ENCODE measurements at places on chromosomes 4 and X.

GRCh38 chr4:3290476-3290875 is 2.3 kb upstream of the RGS12 start:
- DNase-seq = no peak

DNA sequence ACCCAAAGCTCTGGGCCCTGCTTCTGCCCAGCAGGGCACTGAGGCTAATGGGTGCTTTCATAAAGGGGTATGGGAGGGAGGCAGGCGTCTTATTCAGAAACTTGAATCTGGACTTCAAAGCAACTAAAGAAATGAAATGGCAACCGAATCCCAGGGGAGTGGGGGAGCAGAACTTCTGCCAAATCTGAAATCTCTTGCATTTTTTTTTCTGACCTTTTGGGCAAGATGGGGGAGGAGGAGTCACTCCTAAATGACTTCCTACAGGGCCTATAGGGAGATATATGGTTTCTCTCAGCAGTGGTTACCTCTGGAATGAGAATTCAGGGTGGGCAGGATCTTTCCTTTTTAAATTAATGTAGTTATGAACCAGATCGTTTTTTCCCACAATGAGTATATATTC is 30.6 kb upstream of the KIAA1210 start:
- DNase-seq = no peak

GRCh38 chr4:2246384-2247127 is 4.6 kb upstream of the HAUS3 start:
- no peak for DNase-seq

GRCh38 chr4:67394879-67395278 is 150.4 kb downstream of the CENPC start:
- no peak for DNase-seq

- no peak for DNase-seq
Observed at GRCh38 chr4:100805538-100805937, 287.7 kb upstream of the EMCN start.

- no peak for DNase-seq
Observed at GRCh38 chr4:74475946-74476345, 31.0 kb downstream of the AREG start.

GRCh38 chr4:138494931-138495330 is 252.8 kb upstream of the SLC7A11 start:
- DNase-seq = no peak

- DNase-seq = no peak
Observed at GRCh38 chrX:153878345-153878744, 7.6 kb downstream of the L1CAM start.

GRCh38 chrX:41086627-41086932 is 1.3 kb downstream of the USP9X start:
- no peak for DNase-seq

DNA sequence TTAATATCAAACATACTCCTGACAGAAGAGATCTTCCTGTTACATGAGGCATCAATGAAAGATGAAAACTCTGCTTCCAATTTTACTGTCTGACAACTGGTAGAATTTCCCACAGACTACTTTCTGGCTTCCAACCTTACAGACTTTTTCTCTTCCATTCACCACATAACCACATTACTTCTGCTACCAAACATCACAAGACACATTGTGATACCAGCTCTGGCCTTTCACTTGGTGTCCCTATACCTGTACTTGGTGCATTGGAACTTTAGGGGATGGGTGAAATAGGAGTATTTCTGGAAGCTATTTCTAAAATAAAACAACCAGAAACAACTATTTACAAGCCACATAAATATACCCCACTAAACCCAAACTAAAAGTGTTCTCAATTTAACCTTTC is 20.5 kb downstream of the AMTN start:
- DNase-seq = no peak

DNA sequence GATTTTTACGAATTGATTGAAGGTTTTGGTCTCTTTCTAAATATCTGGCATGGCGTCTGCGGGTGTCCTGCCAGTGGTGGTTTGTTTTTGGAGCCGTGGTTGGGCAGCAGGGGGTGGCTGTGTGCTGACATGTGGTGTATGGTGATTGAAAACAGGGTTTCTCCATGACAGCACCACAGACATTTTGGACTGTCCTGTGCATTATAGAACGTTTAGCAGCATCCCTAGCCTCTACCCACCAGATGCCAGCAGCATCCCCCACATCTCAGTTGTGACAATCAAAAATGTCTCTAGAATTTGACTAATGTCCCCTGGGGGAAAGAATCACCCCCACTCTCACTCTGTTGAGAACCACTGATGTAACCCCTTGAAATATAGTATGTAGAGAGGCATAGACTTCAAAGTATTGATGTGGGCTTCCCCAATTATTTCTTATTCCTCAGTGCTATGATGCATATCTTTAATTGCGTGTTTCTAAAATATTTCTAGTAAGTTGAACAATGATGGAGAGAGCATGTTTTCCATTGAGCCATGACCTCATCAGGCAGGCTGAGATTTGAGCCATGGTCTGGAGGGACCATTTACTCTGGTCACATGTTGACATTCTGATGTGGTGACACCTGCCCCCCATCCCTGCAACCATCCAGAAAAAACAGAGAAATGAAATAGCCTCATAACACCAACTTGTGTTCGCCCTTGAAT is 77.4 kb upstream of the MID1 start:
- no peak for DNase-seq

DNA sequence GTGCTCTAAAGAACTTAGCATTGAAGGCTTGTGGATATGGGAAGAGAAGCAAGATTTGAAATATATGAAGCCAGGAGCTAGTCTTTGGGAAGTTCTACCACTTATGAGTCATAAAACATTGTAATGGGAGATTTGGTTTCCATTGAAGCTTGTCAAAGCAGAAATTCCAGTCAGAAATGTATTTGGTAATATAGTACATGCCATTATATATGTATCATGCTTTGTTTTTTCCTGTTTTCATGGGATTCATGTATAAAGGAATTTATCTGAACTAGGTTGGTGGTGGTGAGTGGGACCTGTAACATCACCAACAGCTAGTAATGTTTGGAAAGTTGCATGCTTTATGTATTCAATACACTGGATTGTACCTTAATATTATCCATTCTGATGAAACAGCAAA is 14.6 kb upstream of the DCAF8L2 start:
- DNase-seq = no peak

GRCh38 chr4:152115794-152116193 is 355.0 kb upstream of the GATB start:
- no peak for DNase-seq

DNA sequence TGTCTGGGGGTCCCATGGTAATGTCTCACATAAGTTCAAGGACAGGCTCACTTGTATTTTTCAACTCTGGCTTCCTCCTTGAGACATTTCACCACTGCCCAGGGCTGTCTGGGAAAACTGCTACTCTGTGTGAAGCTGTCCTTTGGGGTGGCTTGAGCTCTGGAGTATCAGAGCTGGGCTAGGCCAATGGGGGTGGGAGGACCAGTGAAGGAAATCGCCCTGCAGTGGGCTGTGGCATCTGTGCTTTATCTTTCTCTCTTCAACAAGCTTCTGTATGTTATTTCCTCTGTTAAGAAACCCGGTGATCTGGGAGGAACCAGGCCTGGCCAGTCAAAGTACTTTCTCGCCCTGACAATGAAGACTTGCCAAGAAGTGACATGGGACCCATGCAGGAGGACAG is 87.4 kb downstream of the SMIM20 start:
- DNase-seq = no peak

GRCh38 chr4:176945334-176945733 is 152.6 kb upstream of the VEGFC start:
- no peak for DNase-seq

DNA sequence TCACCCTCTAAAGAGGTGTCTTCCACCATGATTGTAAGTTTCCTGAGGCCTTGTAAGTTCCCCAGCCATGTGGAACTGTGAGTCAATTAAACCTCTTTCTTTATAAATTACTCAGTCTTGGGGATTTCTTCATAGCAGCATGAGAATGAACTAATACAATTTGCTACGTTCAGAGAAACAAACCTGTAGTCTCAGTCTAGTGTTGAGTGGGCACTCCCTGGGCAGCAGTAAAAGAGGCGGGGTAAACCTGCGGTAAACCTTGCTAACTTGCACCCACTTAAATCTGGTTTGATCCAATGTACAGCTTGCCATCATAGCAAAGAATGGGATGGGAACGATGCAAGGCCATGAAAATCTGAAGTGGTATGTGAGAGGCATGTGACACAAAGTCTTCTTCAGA is 22.4 kb downstream of the GRXCR1 start:
- no peak for DNase-seq

DNA sequence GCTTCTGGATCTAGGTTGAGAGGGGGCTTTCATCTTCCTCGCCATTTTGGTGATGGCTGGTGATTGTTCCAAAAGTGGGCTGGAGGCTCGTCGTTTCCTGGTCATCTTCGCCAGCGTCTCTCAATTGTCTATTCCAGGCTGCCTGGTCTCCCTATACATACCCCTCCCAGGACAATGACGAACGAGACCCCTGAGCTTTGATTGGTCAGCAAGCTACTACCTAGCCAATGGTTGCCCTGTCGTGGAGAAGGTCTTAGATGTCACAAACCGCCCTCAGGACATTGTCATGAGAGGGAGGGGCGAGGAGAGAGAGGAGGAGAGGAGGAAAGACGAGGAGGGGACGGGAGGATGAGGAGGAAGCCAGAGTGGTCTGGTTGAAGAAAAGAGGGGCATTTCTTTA is 7.7 kb upstream of the MAGEA4 start:
- no peak for DNase-seq

GRCh38 chr4:27861802-27862201 is 1001.2 kb downstream of the STIM2 start:
- peak; percentile 36 for DNase-seq

DNA sequence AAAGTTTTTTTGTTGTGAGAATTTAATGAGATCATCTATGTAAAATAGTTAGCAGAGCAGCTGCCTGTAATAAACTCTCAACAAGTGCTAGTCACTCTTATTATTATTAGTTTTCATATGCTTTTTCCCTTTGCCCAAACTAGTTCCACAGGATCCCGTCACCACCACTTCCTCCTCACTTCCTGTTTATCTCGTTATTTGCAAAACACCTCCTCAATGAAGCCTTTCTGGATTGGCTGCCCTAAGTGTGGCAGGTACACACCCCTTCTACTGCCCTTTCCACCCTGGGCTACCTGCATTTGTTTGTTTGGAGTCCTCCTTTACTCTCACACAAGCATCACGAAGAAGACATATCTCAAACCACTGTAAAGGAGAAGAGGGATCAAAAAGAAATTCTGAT is 54.4 kb upstream of the KLF3 start:
- DNase-seq = no peak

GRCh38 chr4:106266201-106266600 is 49.8 kb downstream of the TBCK start:
- DNase-seq = no peak

DNA sequence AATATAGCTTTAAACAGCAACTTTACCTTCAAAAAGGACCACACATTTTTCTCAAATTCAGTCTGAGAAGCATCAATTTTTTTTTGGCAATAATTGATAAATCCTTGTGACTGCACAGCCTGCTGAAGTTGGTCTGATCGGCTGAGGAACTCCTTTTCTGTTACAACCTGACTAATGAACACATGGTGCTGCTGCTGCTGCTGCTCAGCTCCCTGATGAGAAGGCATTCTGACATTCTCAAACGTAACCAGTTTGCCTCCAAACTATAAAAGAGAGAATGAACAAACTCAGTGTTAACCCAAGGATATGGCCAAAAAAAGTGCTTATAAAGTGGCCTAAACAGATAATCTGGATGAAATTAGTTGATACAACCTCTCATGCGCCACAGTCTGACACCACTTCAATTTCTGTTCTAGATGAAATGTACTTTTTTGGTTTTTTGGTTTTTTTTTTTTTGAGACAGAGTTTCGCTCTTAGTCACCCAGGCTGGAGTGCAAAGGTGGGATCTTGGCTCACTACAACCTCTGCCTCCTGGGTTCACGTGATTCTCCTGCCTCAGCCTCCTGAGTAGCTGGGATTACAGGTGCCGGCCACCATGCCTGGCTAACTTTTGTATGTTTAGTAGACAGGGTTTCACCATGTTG is 26.5 kb downstream of the SEC31A start:
- DNase-seq = no peak

DNA sequence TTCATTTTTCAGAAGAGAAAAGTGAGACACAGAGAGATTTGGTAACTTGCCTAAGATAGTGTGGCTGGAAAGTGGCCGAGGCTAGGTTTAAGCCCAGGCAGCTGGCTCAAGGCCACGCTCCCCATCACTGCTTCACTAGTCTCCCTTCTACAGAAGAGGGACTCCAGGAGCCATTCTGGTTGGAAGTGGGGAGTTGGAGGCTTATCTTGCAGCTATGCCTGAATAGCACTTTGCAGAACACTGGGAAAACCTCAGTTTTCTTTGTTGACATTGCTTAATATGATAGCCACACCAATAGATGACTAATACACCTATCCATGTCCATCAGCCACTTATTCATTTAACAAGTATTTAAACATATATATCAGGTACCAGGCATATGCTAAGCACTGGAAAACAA is 18.5 kb downstream of the LRRC66 start:
- DNase-seq = peak; percentile 18

DNA sequence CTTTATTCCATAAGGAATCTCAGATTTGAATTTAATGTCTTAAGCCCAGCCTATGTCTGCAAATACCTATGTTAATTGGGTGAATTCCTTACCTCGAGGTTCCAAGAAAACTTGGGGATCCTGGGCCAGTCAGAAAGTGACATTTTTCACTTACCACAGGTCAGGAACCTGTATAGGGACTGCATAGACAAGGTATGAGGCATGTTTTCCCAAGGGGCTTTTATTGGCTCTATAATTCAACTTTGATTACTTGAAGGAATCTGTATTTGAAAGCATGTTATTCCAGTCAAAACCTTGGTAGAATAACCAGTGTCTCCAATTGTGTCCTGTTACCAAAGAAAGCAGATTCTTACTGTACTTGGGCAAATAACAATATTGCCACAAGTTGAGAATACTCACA is 8.5 kb upstream of the MPP1 start:
- DNase-seq = no peak

GRCh38 chrX:153370293-153371055 is 30.7 kb downstream of the PNMA6E start:
- DNase-seq = no peak

GRCh38 chrX:14775416-14775815 is 97.5 kb downstream of the FANCB start:
- DNase-seq = no peak

DNA sequence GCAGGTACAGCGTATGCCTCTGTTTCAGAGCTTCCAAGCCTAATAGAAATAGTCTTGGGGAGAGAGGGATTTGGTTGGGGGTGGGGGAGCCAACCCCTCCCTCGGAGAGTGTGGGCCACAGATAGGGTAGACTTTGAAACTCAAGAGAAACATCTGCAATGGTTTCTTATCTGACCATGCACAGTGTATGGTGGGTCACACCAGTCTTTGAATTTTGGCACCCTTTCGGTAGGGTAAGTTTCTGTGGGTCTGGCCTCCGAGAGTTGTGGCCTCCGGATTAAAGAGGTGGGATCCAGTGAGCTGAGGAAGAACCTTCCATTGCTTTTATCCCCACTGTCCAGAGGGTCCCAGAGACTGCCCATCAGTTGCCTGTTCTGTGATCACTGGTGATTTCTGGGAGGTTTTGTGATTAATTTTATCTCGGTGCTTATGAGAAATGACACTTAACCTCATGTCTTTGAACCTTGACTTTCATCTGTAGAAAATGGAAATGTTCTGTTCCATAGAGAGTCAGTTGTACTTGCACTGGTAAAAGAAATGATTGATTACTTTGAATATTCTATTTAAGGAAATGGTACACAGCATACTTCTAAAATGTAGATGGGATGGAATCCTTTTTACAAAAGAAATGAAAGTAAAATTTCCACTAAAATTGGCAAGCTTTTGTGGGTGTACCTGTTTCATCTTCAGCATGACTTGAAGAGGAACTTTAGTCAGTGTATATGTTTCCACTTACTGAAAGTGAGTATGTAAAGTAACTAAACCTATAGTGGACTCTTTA is 62.7 kb downstream of the TMEM131L start:
- DNase-seq = no peak

GRCh38 chrX:39966176-39966575 is 131.6 kb downstream of the BCOR start:
- no peak for DNase-seq
